ENCODE measurements at places on chromosomes 5 and 9.

DNA sequence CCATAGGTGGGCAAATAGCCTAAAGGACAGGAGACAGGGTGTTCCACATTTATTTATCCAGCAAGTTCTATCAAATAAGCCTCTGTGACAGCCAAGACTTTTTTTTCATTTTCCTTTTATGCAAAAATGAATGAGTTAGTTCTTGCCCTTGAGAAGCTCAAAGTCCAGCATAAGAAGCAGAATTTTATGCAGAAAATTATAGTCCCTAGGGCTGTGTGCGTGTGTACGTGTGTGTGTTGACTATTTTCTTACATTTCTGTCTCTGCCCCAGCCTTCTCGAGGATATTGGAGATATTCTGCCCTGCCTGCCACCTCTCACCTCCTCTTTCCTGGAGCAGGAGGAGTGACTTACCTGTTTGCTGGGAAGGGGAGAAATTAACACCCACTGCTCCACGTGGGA is 221.9 kb downstream of the SREK1 start:
- no peak for DNase-seq

- no peak for DNase-seq
These were observed 203.0 kb upstream of the TUT7 start for GRCh38 chr9:86557063-86557766.

GRCh38 chr5:123180178-123180577 is 91.1 kb downstream of the PRDM6 start:
- DNase-seq: no peak

DNA sequence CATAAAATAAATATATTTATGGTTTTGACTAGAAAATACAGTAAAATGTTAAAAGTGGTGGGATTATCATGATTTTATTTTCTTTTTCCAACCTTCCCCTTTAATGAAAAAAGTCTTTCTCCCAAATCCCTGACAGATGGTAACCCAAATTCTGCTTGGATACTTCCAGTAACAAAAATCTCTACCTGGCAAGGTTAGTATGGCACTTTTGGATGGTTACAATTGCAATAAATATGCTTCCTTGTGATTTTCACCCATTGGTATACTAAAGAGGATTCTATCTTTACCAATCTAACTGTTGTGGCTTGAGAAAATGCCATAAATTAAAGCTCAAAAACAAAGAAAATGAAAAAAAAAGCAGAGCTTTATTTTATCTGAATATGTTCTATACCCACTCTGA is 62.8 kb downstream of the GABRB2 start:
- DNase-seq: no peak

GRCh38 chr5:99814321-99815063 is 720.7 kb upstream of the FAM174A start:
- DNase-seq: no peak

DNA sequence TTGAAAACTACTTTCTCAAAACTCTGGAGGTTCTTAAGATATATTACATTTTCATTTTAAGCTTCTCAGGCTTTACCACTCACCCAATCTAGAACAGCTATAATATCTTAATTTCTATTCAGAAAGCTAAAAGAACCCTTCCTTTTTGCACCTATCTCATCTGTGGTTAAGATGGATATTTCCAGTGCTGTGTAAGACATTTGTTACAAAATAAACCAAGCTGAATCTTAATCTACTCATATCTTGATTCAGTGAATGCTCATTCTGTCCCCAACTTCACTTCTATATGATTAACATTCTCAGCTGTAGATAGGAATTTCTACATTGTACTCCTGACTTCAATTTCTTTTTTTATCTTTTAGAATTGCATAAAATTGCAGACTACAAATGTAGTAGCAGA is 15.0 kb downstream of the ABHD17B start:
- DNase-seq: no peak
